Fibroblast of skin of right quadriceps (primary cell): ENCODE measurements at places on chromosomes 1 and 21.

- no peak for DNase-seq
Measured at GRCh38 chr1:147648933-147649332, 21.4 kb downstream of the ACP6 start.

GRCh38 chr1:7717748-7718368, 53.2 kb upstream of the VAMP3 start:
- no peak for DNase-seq

DNA sequence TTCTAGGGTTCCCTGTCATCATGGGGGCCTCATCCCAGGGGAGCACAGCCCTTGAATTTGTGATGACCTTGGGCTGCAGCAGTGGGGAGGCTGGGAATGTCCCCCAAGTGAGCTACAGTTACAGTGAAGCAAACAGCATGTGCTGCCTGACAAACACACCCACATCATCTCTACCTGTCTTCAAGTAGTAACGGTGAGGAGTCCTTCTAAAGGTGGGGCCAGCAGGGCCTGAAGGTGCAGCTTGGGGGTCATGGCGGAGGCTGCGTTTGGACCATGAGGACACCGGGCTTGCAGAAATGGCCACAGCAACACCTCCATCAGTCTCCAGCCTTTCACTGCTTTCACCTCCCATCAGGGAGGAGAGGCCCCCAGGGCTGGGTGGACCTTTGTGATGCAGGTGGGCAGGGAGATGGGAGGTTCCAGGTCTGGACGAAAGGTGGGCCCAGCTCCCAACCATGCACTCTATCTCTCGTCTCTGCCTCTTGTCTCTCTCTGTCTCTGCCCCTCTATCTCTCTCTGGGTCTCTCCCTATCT, 55.7 kb downstream of the WNT9A start:
- DNase-seq = no peak

DNA sequence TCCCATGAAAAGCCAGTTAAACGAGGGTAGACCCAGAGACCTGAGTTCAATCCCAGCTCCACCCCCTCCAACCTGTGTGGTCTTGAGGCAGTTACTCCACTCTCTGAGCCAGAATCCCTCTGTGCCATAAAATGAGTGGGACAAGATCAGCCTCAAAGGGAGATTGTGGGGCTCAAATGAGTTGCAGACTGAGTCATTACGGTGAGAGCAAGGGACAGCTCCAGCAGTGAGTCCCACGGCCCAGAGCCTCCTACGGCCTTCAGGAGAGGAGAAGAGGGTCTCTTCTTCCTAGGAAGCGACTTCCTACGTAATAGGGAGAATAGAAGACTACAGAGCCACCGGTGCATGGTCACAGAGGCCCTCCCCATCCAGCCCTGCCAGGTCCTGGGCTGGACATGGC, 6.7 kb upstream of the CAMK2N1 start:
- no peak for DNase-seq

DNA sequence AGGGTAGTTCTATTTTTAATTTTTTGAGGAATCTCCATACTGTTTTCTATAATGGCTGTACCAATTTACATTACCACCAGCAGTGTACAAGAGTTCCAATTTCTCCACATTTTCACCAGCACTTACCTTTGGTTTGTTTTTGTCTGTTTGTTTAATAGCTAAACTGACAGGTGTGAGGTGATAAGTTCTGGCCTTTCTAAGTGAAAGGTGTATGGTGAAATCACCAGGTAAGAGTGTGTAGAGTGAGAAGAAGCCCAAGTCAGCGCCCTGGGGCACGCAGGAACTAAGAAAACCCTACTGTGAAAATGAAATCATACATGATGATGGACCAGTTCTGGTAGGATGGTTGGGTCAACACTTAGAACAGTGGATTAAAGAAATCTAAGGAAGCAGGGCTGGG, 34.5 kb downstream of the BTG3 start:
- DNase-seq = no peak

DNA sequence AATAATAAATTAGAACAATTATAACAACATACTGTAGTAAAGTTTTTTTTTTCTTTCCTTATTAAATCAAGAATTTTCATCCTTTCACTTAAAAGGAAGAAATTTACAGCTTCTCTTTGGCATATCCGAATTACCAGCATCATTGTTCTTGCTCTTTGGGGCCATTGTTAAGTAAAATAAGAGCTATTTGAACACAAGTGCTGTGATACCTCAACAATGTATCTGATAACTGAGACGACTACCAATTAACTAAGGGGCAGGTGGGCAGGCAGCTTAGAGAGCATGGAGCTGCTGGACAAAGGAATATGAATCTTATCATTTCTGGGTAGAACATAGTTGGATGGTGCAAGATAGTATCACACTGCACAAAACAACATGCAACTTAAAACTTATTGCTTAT, 719.9 kb upstream of the TMPRSS15 start:
- no peak for DNase-seq

DNA sequence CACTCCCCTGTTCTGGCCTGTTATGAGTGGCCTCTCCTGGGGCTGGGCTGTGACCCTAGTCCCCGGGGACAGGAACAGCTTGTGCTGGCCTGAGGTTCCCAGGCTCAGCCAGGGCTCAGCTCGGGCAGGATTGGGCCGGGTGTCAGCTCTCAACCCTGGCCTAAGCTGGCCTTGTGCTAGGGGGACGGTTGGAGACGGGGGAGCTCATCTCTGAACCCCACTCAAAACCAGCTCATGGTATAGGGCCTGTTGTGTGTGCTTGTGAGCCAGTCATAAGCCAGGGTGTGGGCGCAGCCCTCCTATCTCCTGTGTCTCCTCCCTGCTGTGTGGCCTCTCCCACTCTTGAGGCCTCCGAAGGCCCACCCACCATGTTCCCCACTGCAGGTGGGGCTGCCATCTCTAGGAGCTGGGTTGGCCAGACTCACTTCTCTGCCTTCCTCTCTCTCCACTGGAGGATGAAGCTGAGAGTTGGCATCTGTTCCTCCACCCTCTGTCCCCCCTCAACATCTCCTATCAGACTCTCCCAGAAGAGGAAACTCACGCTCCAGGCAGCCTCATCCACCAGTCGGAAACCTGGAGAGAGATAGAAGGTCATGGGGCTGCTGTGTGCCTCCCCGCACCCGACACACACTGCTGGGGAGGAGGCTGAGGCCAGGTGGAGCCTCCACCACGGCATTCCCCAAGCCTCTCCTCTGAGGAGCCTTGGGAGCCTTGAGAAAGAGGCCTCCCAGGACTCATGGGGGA, 1.4 kb downstream of the PEAR1 start:
- DNase-seq = peak; percentile 60

- no peak for DNase-seq
Measured at GRCh38 chr1:56495538-56495937, 83.8 kb downstream of the PLPP3 start.

DNA sequence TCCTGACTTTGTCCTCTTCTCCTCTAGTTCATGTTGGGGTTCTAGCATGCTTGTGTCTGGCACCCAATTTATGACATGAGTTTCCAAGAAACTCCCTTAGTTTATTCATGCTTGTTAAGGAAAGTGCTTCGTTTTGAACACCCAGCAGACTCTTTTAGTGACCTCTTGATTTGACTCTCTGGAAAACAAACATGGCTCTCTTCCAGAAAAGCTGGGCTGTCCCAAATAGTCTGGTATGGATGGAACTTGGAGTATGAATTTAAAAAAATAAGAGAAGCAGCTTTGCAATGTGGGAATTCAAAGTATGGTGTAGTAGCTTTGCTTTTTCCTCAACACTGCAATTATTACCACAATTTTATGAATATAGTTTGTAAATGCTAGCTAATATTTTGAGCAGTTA, 143.4 kb upstream of the C8B start:
- DNase-seq = no peak

DNA sequence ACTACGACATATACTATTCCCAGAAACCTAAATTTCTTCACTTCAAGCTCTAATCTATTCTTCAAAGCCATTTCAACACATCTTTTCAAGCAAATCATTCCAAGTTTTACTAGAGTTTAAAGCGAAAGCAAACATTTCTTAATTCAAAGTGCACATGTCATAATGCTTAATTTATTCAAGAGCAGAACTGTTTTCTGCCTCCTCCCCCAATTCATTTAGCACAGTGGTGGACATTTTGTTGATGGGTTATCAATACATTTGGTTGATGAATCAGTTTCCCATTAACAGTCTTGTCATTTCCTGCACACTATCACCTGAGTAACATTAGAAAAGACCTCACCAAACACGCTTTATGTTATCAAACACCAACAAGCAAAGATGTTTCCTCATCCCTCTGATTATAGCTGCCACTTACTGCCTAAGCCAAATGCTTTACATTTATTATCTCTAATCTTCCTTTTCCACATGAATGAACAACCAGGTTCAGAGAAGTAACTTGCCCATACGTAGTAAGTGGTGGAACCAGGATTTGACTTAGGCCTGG, 2.0 kb downstream of the SRSF4 start:
- no peak for DNase-seq

DNA sequence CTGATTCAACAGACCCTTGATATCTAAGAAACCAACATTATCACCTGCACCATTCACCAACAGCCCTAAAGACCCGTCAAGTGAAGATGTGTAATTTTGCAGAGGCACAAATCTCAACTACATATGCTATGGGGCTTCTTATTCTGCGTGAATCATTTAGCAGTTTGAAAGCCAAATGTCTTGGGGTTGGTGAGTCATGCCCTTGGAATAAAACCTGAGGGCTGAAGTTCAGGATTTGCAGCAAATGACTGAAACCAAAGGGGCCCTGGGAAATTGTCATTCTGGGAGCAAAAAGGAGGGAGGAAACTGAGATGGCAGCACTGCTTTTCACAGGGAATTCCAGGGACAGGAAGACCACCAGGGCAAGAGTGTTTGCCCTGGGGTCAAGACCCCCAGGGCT, 79.2 kb upstream of the TNR start:
- DNase-seq = peak; percentile 41
